GM12878 (cell line): ENCODE measurements at places on chromosomes 11 and 22.

- no peaks in the 10 kb centered on the region for H3K27me3 ChIP-seq
- H3K36me3 ChIP-seq: no peaks in the 10 kb centered on the region
- H3K4me3 ChIP-seq: no peak overlapping the region
- DNase-seq: no peak
Measured at GRCh38 chr22:25094579-25094978, 105.1 kb upstream of the CRYBB3 start.

DNA sequence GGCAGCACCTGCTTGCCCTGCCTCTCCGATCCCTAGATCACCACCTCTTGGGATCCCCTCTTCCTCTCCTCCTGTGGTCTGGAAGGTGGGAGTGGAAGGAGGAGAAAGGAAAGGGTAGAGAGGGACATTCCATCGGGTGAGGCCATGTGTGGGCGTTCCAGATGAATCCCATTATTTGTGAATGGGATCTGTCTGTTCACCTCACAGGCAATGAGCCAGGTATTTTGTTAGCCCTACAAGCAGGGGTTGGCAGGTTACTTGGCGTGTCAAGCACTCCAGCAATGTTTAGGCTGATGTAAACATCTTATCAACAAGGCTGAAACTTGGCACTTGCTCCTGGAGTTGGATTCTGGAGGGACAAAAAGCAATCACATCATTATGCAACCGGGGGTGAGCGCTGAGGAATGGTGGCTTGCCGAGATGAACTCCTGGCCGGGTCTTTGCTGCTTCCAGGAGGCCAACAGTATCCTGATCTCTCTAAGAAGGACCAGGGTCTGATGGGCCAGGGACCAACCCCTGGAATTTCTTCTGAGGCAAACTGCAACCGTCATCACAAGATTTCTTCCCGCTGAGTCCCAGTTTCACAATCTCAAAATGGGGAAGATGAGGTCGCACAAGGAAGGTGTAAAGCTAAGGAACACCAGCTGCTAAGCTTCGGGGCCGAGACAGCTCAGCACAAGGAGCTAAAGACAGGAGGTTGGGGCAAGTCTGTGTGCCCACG lies 7.8 kb downstream of the ADAMTS8 start:
- H3K27ac ChIP-seq: no peak overlapping the region
- no peaks in the 10 kb centered on the region for H3K4me1 ChIP-seq

- no peak overlapping the region for H3K27ac ChIP-seq
- no peaks in the 10 kb centered on the region for H3K27me3 ChIP-seq
- no peak overlapping the region for H3K4me3 ChIP-seq
Measured at GRCh38 chr11:102600666-102601065, 24.5 kb downstream of the MMP20 start.

GRCh38 chr11:102591160-102591718 lies 33.9 kb downstream of the MMP20 start:
- H3K36me3 ChIP-seq: no peaks in the 10 kb centered on the region
- no peak overlapping the region for H3K4me3 ChIP-seq
- no peak overlapping the region for H3K27ac ChIP-seq
- peaks cover 32% of the 10 kb centered on the region for H3K4me1 ChIP-seq
- DNase-seq: no peak

GRCh38 chr11:121841487-121842191 lies 274.4 kb downstream of the BLID start:
- no peak for DNase-seq
- H3K36me3 ChIP-seq: no peaks in the 10 kb centered on the region
- H3K27me3 ChIP-seq: no peaks in the 10 kb centered on the region
- no peak overlapping the region for H3K4me3 ChIP-seq
- H3K4me1 ChIP-seq: no peaks in the 10 kb centered on the region

DNA sequence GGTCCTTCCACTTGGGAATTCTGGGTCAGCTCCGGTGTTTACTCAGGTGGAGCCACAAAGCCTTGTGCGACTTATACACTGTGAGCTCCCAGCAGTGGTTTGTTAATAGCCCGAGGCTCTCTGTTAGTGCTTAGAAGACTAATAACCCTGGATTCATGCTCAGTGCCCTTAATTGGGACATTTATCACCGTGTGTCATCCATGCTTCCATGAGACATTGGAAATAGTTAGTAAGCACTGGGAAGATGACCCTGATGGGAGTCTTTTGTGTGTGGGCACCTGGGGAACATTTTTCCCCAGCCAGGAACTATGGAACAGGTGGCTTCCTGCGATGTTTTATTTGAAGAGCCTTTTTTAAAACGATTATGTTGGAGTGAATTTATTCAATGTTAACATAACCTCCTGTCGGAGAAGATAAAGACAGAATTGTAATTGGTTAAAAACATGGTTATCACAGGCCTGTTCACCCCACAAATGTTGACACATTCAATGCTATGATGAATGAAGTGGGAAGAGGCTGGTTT lies 188.9 kb downstream of the MYO18B start:
- no peaks in the 10 kb centered on the region for H3K36me3 ChIP-seq
- H3K4me1 ChIP-seq: no peaks in the 10 kb centered on the region
- no peak overlapping the region for H3K4me3 ChIP-seq
- H3K27ac ChIP-seq: no peak overlapping the region
- H3K27me3 ChIP-seq: no peaks in the 10 kb centered on the region; the same call in 1 of the 2 replicates
- DNase-seq: no peak

- no peak overlapping the region for H3K27ac ChIP-seq
- H3K27me3 ChIP-seq: no peaks in the 10 kb centered on the region; the same call in 1 of the 2 replicates
- H3K36me3 ChIP-seq: no peaks in the 10 kb centered on the region
- H3K4me3 ChIP-seq: no peak overlapping the region
- no peak for DNase-seq
Measured at GRCh38 chr22:39220450-39220849, 24.3 kb downstream of the PDGFB start.
